ENCODE measurements at places on chromosomes 12 and 14.

GRCh38 chr14:73418227-73418626, 40.1 kb downstream of the NUMB start:
- no peak for DNase-seq

GRCh38 chr14:104788161-104788818, 7.3 kb downstream of the AKT1 start:
- DNase-seq: peak; percentile 93

DNA sequence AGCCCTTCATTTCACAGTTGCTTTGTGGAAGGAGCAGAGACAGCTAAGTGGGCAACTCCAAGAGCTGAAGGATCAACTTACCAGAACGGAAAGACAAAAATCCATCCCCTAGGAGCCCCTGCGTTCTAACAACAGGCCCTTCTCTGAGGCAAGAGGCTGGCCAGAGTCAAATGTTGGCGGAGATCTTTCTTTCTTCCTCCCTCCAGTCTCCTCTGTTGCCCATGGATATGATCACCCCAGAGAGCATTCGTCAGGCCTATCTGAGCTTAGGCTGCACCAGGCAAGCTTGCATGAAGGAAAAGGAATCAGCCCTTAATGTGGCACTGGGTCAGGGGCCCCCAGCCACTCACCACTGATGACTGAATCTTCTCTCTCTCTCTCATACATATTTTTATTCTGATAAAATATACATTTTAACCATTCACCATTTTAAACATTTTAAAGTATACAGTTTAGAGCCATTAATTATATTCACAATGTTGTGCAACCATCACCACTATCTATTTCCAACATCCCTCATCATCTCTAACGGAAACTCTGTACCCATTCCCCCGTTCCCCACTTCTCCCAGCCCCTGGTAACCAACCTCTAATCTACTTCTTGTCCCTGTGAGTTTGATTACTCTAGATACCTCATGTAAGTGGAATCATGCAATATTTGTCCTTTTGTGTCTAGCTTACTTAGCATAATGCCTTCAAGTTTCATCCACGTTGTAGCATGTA, 52.9 kb upstream of the CCND2 start:
- no peak for DNase-seq

DNA sequence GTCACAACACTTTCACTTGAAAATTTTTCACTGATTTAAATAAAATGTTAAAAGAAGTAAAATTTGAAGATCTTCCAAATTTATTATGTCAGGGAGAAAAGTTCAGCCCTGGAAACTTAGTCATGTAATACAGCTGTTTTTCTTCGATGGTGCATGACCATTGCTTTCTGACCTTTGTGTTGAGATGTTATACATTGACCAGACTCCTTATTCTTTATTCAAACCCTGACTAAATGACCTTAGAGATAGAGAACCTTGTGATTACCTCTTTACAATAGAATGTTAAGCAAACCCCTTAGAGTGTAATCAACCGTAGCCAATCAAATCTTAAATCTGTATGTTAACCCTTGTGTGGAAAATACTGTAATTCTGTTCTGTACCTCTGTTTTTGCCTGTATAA, 34.5 kb downstream of the PLCZ1 start:
- no peak for DNase-seq

DNA sequence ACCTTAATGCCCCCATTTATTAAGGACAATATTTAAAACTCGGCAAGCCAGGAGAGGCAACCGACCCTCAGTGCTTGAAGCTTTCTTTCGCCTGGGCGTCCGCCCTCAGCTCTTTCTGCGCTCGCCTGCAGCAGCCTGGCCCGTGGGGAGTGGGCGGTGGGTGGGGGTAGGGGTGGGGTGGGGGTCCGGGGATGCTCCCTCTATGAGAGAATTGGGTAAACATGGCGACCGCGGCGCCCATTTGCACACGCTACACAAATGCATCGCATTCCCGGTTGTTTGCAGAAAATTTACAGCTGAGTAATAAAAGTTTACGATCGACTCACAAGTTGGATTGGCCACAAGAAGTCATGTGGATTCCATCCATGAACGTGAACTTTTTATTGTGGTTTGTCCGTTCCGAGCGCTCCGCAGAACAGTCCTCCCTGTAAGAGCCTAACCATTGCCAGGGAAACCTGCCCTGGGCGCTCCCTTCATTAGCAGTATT, 7.7 kb downstream of the HOXC8 start:
- peak; percentile 75 for DNase-seq

DNA sequence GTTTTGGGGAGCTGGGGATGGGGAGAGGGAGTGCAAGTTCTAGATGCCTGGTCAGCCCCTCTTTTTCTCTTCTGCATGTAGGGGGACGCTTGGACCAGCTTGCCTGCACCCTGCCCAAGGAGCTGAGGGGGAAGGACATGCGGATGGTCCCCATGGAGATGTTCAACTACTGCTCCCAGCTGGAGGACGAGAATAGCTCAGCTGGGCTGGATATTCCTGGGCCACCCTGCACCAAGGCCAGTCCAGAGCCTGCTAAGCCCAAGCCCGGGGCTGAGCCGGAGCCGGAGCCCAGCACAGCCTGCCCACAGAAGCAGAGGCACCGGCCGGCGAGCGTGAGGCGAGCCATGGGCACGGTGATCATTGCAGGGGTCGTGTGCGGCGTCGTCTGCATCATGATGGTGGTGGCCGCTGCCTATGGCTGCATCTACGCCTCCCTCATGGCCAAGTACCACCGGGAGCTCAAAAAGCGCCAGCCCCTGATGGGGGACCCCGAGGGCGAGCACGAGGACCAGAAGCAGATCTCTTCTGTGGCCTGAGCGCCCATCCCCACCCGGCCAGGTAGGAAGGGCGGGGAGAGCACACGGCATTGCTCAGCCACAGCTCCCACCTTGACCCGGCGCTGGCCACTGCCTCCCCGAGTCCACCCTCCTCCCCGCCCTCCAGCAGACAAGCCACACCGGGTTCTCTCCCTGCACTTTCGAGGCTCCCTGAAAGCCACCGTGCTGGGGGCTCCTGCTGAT, 14.0 kb downstream of the LRTM2 start:
- DNase-seq: no peak

DNA sequence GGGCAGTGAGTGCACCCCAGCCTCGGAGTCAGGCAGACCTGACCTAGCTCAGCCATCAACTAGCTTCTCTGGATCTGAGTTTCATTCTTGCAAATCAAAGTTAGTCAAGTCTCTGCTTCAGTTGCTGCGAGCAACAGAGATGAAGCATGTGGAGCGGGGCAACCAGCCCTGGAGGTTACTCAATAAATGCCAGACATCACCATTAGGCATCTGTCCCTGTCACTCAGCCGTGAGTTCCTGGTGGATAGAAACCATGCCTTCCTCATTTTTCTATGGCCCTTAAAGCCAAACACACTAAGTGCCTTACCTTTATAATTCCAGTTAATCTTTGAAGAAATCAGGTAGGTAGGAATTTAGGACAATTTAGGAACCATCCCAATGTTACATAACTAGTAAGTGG, 19.3 kb downstream of the RFX4 start:
- DNase-seq: no peak

- no peak for DNase-seq
Observed at GRCh38 chr12:41438854-41439541, 250.9 kb downstream of the PDZRN4 start.

DNA sequence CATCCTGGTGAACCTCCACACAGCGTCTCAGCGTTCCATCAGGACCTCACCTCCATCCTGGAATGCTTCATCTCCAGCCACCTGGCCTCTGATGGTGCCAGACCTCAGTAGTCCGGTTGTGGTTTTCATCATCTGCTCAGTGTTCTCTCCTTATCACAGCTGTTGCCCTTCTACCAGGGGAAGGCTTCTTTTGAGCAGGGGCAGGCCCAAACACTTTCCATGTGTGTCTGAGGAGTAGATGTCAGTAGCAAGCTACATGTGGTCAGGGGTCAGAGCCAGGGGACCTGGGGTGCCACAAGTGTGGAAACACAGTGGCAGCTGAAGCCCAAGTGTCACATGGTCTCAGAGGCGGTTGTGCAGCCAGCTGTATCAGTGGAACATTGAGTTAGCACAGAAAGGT, 30.2 kb upstream of the FGD4 start:
- no peak for DNase-seq

DNA sequence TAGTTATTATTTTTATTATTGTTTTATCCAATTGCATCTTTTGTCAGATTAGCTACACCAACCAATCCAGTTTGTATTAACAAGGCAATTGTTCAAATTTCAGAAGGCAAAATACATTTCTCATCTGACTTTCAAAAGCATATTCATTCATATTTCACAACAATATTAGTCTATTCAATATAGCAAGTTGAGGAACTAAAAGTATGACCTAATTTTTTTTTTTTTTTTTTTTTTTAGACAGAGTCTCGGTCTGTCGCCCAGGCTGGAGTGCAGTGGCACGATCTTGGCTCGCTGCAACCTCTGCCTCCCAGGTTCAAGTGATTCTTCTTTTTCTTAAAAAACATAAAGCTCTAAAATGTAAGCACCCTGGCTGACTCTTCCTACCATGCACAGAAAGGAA, 17.3 kb downstream of the COX14 start:
- no peak for DNase-seq

GRCh38 chr12:43113135-43113534, 438.9 kb downstream of the ADAMTS20 start:
- no peak for DNase-seq

GRCh38 chr12:127729381-127729780, 537.6 kb upstream of the TMEM132C start:
- DNase-seq: no peak

- DNase-seq: no peak
Observed at GRCh38 chr12:101714877-101715444, 17.5 kb downstream of the CHPT1 start.

DNA sequence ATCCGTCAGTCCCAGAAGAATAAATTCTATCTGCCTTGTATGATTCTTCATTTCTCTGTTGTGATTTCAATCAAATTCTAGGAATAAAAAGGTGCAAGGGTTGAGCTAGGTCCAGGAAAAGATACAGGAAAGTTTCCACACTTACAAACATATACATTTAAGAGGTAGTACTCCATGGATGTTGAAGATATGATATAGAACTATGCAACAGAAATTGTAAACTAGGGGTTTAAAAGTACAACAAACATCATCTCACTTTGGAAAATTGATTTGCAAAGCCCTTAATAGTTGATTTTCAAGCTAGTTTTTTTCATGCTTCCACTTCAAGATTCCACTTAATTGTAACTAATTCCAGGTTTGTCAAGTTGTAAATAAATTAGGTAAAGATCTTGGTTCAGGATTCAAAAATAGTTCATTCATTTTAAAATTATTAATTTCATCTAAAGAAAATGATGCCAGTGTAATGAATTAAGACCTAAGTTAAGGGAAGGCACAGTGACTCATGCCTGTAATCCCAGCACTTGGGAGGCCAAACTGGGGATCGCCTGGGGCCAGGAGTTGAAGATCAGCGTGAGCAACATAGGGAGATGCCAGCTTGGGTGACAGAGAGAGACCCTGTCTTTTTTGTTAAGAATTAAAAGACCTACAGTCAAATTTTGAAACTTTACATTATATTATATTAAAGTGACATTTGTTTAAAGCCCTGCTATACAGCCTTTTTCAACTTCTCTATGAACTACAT, at the start of gene OR6C70:
TSS of gene OR6C70 (minus strand) at position 51 of the 742 bp plus-strand sequence. CDS start at position 51, 0 bp downstream.
- DNase-seq: no peak

DNA sequence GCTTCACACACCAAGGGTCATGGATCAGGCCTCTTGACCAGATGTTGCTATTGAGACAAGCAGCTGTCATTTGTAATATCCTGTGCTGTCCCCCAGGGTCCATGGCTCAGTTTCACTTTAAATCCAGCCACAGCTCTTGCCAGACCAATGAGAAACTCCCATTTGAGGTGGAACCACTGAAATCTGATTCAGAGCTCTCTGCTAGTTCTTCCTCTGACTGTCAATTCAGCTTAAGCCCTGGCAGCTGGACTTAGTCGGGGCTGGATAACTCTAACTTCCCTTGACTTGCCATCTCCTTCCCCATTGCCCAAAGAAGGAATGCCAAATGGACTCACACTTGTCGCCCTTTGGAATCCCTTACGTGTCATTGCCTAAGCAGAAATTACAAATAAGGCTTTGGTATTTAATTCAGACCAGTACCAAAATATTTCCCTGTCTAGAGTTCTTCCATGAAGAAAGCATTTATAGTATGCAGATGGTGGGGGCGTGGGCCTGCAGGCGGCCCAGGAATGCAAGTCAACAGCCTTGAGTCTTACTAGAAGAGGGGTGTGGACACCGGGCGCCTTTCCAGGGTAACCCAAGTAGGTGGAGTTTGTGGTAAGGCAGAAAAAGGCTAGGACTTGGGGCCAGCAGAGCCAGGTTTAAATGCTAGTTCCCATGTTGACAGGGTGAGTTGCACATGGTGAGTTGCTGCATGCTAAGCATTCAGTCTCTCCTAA, 96.9 kb upstream of the TMPO start:
- no peak for DNase-seq

DNA sequence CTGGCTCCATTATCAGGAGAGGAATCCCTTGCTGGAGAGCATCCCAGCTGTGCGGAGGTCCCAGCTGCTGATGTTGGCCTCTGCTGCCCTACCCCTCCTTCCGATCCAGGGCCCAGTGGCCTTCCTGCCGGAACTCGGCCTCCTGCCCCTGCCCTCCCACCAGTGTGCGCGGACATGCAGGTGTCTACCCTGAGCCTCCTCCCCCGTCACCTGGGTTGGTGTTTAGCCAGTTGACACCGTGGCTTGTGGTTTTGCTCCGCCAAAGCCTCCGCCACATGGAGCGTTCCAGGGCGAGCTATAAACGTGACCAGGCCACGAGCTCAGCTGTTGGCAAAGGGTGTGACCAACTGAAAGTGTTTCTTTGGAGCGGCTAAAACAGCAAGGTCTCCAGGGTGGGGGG, 1104.3 kb downstream of the BCL11B start:
- DNase-seq: no peak

GRCh38 chr12:591167-592023, 71.8 kb downstream of the NINJ2 start:
- no peak for DNase-seq

DNA sequence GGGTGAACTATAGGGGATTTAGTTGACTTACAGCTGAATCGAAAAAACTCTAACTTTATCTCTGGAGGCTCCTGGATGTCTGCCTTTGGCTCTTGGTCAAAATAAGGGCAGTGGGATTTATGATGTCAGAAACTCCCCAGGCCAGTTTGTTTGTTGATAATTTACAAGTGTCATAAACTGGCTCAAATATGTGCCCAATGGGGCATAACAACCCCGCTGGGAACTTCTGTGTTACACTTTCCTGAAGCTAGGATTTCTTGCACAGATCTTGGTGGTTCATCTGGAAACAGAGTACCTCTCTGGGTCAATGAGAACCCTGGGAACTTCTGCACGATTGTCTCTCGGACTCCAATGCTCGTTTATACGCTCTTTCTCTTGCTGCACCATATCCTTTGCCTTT, 58.7 kb upstream of the MUCL1 start:
- DNase-seq: no peak

DNA sequence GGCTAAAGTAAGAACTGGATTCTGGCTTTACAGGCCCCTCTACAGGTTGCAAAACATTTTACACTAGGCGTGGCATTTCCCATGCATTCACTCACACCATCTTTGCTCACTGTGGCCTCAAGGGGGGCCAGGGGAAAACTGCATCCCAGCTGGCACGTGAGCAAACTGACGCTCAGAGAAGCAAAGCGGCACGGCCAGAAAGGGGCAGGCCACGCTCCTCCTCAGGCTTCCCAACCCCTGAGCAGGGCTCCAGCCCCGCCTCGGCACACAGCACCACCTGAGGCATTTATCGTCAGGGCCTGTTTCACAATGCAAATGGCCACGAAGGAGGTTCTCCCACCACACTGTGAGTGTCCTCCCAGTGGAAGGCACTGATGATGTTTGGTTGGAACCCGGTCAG, 90.8 kb downstream of the BCL11B start:
- DNase-seq: no peak

GRCh38 chr12:107544937-107545336, 140.7 kb upstream of the PWP1 start:
- no peak for DNase-seq

- no peak for DNase-seq
Observed at GRCh38 chr12:94122591-94122990, 25.8 kb upstream of the PLXNC1 start.

- no peak for DNase-seq
Observed at GRCh38 chr14:36817071-36817930, 155.6 kb downstream of the PAX9 start.
